Effector memory CD8-positive, alpha-beta T cell (primary cell): ENCODE measurements at places on chromosomes 12 and 14.

DNA sequence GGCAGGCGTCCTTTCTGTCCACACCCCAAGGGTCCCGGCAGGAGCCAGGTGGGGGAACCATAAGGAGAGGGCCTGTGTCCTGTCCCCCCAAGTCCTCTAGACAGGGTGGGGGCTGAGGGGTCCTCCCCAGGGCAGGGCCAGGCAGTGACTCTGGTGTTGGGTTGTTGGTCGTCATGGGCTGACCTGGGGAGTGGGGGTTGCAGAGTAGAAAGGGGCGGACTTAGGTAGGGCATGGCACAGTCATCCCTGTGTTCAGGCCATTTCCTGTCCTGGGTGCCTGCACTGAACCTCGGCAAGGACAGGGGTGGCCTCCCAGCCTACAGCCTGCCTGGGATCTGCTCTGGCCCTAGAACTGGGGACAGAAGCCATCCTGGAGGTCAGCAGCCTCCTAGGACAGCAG is 356.2 kb downstream of the TMEM121 start:
- DNase-seq = no peak

DNA sequence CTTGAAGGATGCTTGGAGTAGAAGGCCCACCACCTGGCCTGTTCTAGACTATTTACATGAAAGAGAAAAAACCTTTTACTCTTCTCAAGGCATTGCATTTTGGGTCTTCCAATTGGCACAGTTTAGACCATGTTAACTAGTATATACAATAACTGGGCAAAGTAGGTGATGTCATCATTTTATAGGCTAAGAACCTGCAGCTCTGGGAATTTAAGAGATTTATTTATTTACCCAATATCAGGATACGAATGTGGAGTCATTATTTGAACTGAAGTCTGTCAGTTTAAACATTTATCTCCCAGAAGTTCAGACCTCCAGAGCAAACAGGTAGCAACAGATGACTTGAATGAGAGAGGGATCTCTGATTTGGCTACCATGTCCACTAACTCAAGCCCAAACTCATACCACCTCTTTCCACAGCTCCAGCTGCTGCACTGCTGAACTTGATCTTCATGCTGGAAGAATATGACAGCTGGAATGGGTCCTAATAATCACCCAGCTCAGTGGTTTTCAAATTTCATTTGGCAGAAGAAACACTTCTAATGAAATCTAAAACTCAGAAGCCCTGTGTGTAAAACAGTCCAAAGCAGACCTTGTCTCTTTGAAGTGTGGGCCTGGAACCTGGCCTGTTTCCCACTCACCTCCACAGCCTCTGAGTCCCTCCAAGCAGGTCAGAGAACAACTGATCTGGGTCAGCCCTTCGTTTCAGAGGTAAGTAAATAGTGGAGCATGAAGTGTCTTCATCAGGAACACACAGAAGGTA is 179.2 kb downstream of the EMP1 start:
- DNase-seq = no peak

- DNase-seq = no peak
These were observed 148.1 kb upstream of the NRXN3 start for GRCh38 chr14:78022059-78022458.

DNA sequence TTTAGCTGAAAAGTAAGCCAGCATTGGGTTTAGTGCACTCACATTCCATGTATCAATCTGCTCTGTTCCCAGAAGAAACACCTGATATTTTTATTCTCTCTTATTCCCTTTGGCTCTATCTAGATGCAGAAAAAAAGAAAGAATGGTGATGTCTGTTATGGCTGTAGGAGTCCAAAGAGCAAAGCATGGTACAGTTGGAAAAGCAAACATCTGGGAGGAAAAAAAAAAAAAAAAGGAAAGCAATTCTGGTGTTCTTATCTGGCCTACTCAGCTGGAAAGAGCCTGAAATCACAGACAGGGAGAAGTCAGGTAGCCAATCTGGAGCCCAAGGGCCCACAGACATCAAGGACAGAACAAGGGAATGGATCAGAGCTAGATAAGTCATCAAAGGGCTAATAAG is 293.9 kb downstream of the DUSP6 start:
- DNase-seq = no peak

- DNase-seq = no peak
These were observed 133.2 kb downstream of the PRKCH start for GRCh38 chr14:61454545-61454944.
